A549 treated with Hydrocortisone at 1 μM for 4 hours (cell line): ENCODE measurements at places on chromosomes 4 and X. TPM values are rescaled to one million over a fixed set of nuclear protein-coding genes. Genes with fewer than 3 reads are reported as not detected.

SGMS2 gene
- 19.0 to 29.3 TPM (median 27.8 TPM) in 5 replicates for total RNA-seq

PDGFRA gene
- 0.24 to 0.75 TPM (median 0.53 TPM) in 5 replicates for total RNA-seq

PPEF2 gene
- not detected in 5 replicates for total RNA-seq

GIMD1 gene
- total RNA-seq, result not detected in 5 replicates

GAR1 gene
- 41.2 to 45.9 TPM (median 43.5 TPM) in 5 replicates for total RNA-seq

ETDA gene
- not detected in 5 replicates for total RNA-seq

LPAR4 gene
- not detected in 5 replicates for total RNA-seq

EFHC2 gene
- 0.08 to 0.38 TPM (median 0.23 TPM) in 5 replicates for total RNA-seq

EVC2 gene
- 1.9 to 2.2 TPM (median 2.1 TPM) in 5 replicates for total RNA-seq

YY2 gene
- 1.9 to 2.8 TPM (median 2.2 TPM) in 5 replicates for total RNA-seq

FLNA gene
- total RNA-seq, result 1,461 to 1,661 TPM (median 1,622 TPM) in 5 replicates

TRPC5OS gene
- total RNA-seq, result not detected in 5 replicates

CCKAR gene
- not detected in 5 replicates for total RNA-seq

NPNT gene
- 0.33 to 0.53 TPM (median 0.43 TPM) in 5 replicates for total RNA-seq
